ENCODE measurements at places on chromosomes 3 and 15.

DNA sequence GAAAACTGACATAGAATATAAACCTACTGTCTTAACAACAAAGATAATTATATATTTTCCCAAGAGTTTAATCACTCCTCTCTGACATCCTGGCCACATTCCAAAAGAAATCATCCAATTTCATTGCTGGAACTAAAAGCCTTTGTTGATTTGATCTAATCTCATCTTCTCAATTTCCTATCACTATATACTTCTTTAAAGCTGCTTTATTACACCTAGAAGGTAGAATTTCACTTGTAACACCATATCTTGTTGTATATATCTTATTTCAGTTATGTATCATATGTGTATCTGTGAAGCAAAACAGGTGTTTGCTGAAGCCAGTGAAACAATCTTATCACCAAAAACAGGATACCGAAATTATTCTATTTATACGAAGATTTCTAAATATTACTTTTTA, 740.2 kb downstream of the ROBO1 start:
- DNase-seq: no peak

DNA sequence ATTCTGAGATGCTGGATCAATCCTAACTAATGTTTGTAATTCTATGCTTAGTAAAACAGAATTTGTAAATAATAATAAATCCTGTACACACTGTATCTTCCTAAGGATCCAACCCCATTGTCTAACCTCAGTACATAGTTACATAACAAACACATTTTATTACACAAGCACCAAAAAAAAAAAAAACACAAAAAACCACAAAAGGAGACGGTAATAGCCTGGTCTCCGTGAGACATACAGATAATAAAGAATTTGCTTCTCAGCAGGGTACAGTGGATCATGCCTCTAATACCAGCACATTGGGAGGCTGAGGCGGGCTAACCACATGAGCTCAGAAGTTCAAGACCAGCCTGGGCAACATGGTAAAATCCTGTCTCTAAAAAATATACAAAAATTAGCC, 558.7 kb downstream of the MAGI1 start:
- DNase-seq: no peak

DNA sequence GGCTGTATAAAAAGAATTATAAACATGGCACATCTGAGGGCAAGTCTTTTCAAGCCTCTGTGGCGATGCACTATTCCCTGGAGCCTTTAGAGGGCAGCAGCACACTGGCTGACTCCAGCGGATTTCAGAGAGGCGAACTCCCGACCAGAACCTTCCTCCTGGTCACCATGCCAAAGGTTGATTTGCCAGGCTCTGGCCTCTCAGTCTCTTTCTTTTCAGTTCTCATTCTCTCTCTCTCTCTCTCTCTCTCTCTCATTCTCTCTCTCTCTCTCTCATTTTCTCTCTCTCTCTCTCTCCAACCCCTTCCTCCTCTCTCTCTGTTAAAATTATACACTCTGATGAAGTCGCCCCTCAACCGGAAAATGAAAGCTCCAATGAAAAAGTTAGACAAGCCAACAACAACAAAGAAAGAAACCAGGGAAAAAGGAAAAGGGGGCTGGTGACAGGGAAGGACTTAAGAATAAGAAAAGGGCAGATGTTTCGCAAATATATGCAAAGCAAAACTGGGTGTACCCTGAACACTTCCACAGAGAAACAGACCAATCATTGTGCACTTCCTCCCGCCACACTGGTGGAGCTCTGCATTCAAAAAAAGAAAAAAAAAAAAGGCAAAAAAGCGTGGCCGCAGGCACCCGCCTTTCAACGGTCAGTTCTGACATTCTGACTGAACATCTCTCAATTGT, 90.2 kb downstream of the TIGIT start:
- peak; percentile 76 for DNase-seq

- DNase-seq: no peak
Measured at GRCh38 chr3:107824822-107825371, 265.9 kb downstream of the CD47 start.

- DNase-seq: no peak
Measured at GRCh38 chr3:149186721-149187120, 34.9 kb downstream of the CP start.

DNA sequence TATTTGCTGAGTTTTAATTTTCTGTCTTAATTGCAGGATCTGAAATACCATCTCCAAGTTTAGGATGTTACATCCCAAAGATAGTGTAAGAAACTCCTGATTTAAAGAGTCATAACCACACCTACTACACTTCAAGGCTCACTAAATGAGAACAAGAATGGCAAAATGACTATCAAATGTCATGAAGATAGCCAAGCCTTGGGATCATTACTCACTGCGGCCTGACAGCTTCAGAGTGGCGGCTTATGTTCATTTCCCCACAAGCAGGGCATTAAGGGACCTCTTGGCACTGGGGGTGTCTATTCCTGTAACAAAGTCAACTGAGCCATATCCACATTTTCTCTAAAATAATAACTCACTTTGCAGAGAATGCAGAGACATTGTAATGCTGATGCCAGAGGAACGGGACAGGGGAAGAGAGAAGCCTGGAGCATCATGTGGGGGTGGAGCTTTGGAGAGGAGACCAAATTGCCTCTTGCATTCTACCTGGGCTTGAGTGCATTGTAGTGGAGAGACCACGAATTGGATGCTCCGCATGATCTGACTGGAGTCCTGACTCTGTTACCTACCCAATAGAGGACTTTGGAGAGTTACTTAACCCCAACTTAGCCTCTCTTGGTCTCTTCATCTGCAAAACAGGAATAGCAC, 219.2 kb downstream of the OPA1 start:
- no peak for DNase-seq

DNA sequence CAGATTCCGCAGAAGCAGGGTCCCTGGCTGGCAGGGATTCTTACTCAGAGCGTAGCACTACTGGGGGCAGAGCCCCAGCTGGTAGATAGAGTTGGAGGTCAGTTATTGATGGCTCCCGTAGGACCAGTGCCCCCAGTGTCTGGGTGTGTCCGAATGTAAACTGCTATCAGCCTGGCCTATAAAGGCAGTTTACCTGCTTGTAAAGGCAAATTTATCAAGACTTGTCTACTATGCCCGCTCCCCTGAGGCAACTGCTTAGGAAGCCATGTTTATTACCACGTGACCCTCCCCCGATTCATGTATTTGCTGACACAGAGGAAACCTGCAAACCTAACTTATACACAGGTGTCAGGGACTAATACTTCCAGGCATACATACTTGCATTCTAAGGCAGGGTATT, 607 bp upstream of the PPP1R14D start:
- no peak for DNase-seq

DNA sequence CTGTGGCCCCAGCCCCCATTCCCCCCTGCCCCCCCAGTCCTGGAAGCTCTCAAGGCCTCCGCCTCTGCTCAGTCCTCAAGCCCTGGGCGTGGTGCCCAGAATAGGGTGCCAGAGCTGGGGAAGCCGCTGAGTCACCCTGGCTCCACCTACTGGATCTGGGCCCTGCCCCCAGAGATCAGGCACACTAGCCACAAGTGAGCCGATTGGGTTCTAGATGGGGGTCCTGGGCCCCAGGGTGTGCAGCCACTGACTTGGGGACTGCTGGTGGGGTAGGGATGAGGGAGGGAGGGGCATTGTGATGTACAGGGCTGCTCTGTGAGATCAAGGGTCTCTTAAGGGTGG, 5.7 kb downstream of the EIF4G1 start:
- DNase-seq: peak; percentile 33

DNA sequence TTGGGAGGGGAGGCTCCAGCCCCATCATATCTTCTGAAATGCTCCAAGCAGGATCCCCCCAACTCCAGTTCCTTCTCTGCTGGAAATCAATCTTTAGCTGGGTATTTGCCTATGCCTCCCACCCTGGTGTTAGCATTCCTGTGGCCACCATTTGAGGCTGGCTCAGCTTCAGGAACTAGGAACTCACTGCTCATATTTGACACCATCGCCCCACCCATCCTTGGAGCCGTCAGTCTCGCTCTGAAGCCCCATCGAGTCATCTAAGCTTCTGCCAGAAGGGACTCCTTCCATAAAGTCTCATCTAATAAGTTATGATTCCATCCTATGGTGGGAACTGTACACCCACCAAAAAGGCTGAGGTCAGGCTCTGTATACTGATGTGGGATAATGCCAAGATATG, 26.4 kb downstream of the PRKCD start:
- no peak for DNase-seq

- DNase-seq: no peak
Measured at GRCh38 chr3:68999605-69000004, 13.9 kb downstream of the EOGT start.

DNA sequence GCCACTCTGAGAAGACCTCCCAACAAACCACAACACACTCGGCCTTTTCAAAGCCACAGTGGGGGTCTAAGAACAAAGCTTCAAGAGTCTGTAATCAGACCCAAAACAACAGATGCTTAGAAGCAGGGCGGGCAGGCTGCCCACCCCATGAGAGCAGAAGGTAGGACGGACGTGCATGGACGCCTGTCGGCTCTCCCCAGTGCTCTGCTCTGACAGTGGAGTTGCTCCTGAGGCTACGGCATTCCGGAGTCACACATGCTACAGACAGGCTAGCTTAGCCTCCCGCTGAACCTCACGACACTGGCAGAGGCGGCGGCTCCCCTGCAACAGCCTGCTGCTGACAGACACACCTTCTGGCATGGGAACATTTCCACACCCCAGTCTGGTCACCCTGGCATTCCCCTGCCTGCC, 33.5 kb downstream of the SLCO2A1 start:
- DNase-seq: no peak

Measured in CD4-positive, alpha-beta T cell treated with Interleukin-10 for 1 hour (primary cell).